ENCODE measurements at places on chromosomes 2 and 18.

- no peak for DNase-seq
Observed at GRCh38 chr2:99881901-99882591, 260.3 kb downstream of the AFF3 start.

DNA sequence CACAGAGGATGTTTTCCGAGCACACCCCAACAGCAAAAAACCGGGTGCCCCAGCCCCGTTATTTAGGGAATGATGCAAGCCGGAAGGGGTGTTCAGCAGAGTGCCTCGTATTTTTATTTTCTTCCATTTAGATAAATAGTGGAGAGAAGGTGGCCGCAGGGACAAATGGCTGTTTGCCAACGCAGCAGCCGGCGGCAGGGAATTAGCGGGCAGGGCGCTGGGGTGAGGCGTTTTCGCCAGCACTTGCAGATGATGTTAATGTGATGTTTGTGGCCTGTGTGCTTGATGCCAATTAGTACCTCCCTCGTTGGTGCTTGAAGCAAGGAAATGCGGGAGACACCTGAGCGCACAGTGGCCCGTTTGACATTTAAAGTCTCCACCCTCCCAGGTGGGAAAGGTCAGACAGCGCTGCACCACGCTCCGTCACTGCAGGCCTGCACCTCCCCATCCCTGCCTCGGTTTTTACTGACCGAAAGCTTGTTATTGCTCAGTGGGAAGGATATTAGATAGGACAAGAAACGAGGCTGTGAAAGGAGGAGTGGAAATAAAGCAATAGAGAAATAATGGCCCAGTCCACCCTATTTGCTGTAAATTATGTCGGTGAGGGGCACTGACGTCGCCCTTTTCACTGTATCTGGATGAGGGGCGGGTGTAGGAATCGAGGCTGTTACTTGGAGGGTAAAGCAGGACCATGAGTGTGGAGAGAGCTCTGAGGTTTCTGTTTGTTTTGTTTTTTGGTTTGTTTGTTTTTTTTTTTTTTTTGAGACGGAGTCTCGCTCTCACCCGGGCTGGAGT is 39.1 kb downstream of the NFATC1 start:
- DNase-seq, result no peak

- no peak for DNase-seq
Observed at GRCh38 chr2:128406736-128407554, 88.3 kb upstream of the HS6ST1 start.

- no peak for DNase-seq
Observed at GRCh38 chr2:127314193-127314988, 20.4 kb upstream of the ERCC3 start.

- no peak for DNase-seq
Observed at GRCh38 chr2:23286758-23287704, 97.9 kb upstream of the KLHL29 start.

DNA sequence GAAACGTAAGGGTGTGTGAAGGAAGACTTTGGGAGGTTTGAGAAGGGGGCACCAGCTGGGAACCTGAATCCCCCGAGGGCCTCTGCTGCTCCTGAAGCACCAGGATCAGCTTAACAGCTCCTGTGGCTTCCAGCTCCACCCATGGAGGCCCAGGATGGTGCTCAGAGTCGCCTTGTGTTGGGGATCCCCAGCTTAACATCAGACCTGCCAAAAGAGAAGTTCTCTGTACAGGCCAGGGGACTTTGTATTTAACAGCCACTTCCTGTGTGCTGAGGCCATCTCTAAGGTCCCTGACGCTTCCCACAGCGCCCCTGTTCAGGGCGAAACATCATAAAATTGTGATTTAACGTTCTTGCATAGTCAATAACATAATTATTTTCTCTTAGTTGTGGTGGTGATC is 77.5 kb downstream of the NCK2 start:
- DNase-seq, result no peak

DNA sequence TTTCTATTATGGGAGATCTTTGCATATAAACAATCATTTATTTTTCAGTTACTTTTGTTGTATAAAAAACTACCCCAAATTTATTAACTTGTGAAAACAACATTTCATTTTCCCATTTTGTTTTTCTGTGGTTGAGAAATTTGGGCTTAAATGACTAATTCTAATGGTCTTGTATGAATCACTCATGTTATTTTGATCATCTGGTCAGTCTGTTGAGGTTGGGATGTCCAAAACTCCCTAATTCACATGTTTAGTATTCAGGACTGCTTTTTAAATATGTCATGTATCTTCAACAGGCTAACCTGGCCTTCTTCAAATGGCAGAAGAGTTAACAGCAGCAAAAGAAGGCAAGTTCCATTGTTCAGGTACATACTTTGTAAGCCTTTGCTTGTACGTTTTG is 788.1 kb downstream of the TRIB2 start:
- no peak for DNase-seq

DNA sequence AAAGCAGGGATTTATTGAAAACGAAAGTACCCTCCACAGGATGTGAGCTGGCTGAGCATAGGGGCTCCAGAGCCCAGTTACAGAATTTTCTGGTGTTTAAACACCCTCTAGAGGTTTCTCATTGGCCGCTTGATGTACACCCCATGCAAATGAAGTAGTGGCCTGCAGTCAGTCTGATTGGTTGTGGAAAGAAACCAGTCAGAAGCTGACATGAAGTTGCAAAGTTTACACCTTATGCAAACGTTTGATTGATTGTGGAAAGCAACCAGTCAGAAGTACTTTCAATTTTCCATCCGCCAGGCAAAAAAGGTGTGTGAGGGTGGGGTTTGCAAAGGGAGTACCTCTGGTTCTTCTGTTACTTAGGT is 62.3 kb downstream of the VWA3B start:
- DNase-seq, result peak; percentile 4

GRCh38 chr2:59019566-59020159 is 778.5 kb upstream of the FANCL start:
- DNase-seq, result no peak

GRCh38 chr2:170822290-170823087 is 5.8 kb downstream of the GAD1 start:
- DNase-seq, result no peak

DNA sequence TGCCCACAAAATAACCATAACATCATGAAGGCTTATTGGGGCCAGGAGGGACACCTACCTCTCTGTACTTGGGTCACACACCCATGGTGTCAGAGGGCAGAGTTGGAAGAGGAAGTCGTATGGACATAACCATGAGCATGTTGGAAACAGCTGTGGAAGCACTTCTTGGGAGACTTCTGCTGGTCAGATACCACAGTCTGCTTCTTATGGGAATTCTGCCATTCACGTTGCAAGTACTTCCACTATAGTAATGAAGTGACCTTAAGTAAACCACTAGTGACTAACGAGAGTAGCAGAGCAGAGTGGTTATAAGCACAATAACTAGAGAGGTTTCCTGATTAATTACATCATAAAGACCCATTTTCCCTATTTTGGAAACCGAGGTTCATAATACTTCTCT is 61.1 kb upstream of the TFPI start:
- DNase-seq, result no peak

DNA sequence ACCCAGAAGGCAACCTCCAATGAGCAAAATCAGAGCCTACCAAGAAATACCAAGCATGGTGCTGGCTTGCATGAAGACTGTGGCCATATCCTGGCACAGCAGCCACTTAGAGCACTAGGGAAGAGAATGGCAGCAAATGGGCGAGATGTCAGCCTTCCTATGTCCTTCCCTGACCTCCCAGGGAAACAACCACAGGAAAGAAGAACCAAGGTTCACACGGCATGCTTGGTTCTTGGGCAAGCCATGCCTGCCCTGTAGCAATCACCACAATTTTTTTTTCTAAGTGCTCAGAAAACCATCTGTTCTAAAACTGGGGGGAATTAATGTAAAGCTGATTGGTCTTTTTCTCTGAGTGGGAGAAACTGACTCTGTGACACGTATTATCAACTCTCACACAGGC is 27.8 kb downstream of the GALNT14 start:
- no peak for DNase-seq

DNA sequence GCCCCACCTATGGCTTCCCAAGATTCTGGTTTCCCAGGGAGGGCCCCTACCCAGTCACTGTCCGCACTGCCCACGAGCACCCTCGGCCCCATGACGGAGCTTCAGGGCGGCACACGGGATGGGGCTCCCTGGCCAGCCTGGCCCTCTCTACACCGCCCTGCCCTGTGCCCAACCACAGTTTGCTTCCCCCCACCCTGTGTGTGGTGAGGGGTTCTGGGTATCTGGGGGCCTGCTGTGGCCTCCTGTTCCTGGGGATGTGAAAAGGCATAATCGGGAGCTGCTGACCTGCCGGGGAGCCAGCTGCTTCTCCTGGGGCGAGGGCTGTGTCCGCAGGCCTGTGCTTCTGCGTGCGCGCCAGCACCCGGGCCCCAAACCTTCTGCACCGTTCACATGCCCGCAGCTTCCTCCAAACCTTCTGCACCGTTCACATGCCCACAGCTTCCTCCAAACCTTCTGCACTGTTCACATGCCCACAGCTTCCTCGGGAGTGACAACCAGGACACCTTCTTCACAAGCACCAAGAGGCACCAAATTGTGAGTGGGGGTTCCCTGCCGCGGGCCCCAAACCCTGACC is 12.4 kb downstream of the ANO7 start:
- DNase-seq, result no peak

- DNase-seq, result peak; percentile 54
Observed at GRCh38 chr2:38626326-38627035, 23.8 kb upstream of the HNRNPLL start.

GRCh38 chr2:236572482-236572881 is 2.9 kb downstream of the ACKR3 start:
- no peak for DNase-seq

- no peak for DNase-seq
Observed at GRCh38 chr18:39959839-39960238, 1995.2 kb upstream of the PIK3C3 start.

- DNase-seq, result no peak
Observed at GRCh38 chr2:51899643-51900042, 867.7 kb upstream of the NRXN1 start.

- DNase-seq, result no peak
Observed at GRCh38 chr2:216436383-216436782, 24.1 kb downstream of the SMARCAL1 start.

- no peak for DNase-seq
Observed at GRCh38 chr2:72183016-72183415, 35.4 kb upstream of the CYP26B1 start.

- no peak for DNase-seq
Observed at GRCh38 chr18:55844382-55844781, 256.4 kb upstream of the TCF4 start.

DNA sequence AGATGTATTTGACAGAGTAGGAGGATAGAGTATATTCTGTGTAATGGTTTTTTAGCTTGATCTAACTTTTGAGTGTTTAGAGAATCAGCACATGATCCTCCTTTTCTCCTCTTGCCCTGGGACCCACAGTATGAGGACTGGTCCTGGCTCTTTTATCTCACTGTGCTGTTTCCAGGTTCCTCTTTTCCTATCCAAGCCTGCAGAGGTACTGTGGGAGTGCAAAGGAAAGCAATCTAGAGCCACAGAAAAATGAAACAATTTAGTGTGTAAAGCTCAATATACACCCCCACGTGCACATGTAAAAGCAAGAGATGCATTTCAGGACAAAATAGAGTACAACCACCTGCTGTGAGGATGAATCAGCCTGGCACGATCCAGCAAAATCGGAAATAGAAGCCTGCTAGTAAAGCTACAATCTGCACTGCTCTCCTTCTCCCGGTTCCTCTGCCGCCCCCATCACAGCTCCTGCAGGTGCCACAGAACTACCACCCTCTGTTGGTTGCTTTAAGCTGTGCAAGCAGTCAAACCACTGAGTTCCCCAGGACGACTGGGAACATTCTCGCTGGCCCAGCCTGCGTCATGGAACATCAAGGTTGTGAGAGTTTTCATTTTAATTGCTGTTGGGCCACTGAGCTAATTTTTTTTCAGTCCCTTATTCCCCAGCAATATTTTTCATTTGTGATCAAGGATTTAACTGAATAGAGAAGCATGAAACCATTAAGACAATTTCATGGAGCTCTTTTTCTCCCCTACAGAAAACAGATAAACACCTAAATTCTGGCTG is 47.8 kb upstream of the MAPRE3 start:
- DNase-seq, result peak; percentile 11

DNA sequence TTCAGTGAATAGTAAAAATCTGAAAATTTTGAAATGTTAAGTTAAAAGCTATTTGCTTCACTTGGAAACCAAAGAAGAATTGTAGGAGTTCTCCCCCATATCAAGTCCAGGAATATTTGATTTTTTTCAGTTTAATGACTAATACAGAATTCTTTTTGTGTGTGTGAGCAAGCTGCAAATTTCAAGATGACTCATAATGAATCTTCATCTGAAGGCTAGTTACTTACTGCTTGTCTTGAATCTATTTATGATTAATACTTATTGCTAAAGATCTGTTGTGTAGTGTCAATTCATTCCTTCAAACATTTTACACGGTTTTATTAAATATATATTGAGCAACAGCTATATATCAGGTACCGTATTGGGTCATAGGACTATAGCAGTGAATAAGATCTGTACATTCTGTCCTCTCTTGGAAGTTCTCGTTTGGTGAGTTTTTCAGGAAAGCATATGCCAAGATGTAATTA is 47.8 kb upstream of the CAVIN2 start:
- DNase-seq, result no peak

- no peak for DNase-seq
Observed at GRCh38 chr2:64975232-64975821, 13.9 kb upstream of the SLC1A4 start.

DNA sequence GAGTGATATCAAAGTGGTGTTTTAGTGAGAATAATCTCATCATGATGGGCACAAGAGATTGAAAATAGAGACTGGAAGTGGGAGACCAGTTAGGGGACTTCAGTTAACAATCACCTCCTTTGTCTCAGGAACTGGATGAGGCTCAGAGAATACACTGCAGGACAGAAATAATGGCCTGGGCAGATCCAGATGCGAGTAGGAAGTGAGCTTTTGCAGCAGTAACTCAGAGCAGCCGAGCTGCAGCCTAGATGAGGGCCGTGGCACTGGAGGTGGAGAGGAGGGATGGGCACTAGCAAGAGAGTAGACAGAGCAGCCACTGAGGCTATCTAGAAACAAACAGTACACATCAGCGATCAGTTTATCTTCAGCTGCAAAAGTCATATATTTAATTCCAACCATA is 48.6 kb downstream of the CYB5A start:
- DNase-seq, result no peak

- no peak for DNase-seq
Observed at GRCh38 chr2:128525653-128526052, 207.0 kb upstream of the HS6ST1 start.

DNA sequence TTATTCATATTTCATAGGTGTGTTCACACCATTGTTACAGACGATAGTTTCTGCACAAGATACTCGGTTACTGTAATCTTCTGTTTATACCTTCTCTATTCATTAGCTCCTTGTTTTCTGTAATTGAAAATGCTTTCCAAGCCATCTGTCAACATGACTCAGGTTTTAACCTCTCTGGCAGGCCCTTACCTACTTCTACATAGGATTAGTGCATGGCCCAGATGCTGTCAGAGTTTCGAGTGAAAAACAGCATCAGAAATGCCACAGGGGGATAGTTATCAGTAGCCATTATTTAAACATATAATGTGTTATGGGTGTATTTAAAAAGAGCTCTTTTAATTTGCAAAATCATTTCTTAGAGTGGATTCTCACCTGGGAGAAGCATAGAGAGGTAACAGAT is 596.4 kb downstream of the FBXO15 start:
- DNase-seq, result no peak

- DNase-seq, result no peak
Observed at GRCh38 chr2:184004948-184005672, 593.2 kb upstream of the ZNF804A start.

Data from CD4-positive, alpha-beta T cell treated with Interleukin-15 for 4 hours (primary cell).